Forelimb muscle (tissue), 1 donor: ENCODE measurements at places on chromosomes 7 and 10. TPM values are rescaled to one million over a fixed set of nuclear protein-coding genes. Genes with fewer than 3 reads are reported as not detected.

DNA sequence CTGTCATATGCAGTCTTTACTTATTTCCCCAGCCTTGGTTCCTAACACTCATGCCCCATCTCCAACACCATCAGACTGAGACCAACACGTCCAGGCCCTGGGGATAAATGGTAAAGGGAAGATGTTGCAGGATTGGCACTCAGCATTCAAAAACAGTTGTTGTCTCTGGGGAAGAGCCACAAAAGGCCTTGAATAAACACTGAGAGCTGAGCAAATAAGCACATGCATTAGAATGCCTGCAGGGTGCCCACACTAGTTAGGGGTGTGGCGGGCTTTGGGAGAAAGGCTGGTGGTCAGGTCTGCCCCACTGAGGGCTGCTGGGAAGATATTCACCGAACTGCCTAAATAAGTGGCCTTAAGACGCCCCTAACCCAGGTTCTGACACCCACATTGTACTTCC lies 391.0 kb downstream of the GFRA1 start:
- no peak for DNase-seq

GRCh38 chr10:76840802-76841201 lies 796.8 kb downstream of the KCNMA1 start:
- no peak for DNase-seq

GRCh38 chr7:3243256-3243655 lies 57.8 kb upstream of the SDK1 start:
- no peak for DNase-seq

DNA sequence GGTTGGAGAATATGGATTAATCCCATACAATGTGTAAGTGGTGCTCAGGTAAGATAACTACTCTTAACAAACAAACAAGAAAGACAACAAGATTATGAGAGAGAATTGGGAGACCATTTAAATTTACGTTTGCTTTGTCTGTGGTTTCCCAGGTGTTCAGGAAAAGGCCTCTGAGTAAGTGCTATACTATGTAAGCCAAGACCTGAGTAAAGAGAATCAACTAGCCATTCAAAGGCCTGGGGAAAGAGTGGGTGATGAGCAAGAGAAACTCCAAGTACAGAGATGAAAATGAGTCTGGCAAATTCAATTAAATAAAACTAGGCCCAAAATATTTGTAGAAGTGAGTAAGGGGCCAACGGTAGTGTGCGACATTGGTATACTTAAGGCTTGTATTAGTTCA lies 9.9 kb downstream of the CSTF2T start:
- no peak for DNase-seq

DNA sequence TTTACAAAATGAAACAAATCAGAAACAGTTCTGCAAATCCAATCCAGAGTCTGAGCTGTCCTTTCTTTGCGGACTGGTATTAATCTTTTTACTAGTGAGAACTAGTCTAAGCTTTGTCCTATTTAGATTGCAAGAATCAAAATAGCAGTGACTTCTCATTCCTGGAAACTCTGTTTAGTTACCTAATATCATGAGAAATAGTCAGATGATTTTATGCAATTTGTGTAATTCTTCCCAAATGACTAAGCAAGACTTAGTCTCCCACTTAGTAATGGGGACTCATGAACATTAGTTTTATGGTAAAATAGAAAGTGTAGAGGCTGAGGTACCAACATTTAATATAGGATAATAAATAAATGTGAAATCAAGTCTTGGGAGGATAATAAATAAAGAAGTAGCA lies 341.3 kb downstream of the DNAJB9 start:
- DNase-seq, result no peak

- no peak for DNase-seq
Measured at GRCh38 chr7:87784424-87784823, 91.7 kb downstream of the SLC25A40 start.

DNA sequence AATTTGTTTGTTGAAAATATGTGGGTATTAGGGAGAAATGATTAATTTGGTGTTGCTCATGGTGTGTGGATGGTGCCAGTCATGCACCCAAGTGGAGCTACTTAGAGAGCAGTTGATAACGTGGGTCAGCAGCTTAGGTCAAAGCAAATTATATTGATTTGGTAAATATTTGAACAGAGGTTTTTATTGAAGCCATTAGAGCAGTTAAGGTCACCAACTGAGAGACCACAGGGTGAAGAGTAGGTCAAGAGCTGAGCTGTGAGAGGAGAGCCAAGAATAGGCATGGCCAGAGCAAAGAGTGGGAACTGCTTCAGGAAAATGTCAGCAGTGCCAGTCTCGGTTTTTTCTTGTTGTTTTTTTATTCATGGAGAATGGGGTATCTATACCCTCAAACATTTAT lies 97.9 kb downstream of the TMEM168 start:
- DNase-seq, result no peak

- DNase-seq, result no peak
Measured at GRCh38 chr7:65475040-65475726, 101.5 kb downstream of the ZNF92 start.

DNA sequence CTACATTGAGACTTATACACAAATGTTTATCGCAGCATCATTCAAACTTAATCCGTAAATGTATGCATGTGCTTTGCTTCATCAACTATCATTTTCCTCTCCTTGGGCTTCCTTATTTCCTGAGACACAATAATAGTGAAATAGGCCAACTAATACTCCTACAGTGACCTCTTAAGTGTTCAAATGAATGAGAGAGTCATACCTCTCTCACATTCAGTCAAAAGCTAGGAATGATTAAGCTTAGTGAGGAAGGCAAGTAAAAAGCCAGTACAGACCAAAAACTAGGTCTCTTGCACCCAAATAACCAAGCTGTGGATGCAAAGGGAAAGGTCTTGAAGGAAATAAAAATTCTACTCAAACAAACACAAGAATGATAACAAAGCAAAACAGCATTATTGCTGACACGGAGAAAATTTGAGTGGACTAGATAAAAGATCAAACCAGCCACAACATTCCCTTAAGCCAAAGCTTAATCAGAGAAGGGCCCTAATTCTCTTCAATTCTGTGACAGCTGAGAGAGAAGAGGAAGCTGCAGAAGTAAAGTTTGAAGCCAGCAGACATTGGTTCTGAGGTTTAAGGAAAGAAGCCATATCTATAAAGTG lies 72.3 kb downstream of the GLCCI1 start:
- no peak for DNase-seq

GRCh38 chr10:109928475-109928891 lies 5.2 kb upstream of the XPNPEP1 start:
- DNase-seq, result no peak

- no peak for DNase-seq
Measured at GRCh38 chr7:100430493-100431285, 1.1 kb downstream of the MEPCE start.

GRCh38 chr7:70698219-70698832 lies 433.6 kb upstream of the GALNT17 start:
- DNase-seq, result peak; percentile 59

DNA sequence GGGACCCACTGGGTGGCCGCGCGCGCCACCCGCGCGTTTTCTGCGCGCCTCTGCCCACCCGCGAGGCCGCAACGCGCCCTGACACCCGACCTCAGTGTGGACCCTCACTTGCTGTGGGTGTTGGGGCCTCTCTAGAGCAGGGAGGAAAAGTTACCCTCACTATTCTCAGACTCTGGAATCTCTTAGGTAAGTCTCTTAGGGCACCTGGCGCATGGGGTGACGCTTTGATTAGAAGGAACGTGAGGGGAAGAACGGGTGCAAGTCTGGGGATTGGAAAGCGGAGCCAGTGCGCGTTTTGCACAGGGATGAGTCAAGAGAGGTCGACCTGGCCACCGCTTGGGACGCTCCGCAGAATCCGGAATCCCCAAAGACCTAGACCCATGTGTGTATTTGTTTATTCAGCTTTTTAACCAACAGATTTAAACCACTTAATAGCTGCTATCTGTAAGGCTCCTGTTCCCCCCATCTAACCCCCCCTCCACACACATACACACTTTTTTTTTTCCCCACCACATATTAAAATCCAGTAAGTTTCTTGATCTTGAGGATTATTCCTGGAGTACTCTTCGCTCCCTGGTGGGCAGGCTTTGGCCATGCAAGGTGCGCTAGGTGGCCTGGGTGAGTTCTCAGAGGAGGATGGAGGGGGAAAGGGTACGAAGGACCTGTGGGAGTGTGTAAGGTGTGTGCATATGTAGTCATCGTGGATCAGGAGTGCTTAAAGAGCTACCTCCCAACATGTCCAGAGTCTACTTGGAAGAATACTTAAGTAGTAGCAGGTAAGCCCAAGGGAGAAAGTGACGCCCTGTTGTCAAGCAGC lies 169.1 kb upstream of the PPP1R3A start:
- DNase-seq, result no peak

DNA sequence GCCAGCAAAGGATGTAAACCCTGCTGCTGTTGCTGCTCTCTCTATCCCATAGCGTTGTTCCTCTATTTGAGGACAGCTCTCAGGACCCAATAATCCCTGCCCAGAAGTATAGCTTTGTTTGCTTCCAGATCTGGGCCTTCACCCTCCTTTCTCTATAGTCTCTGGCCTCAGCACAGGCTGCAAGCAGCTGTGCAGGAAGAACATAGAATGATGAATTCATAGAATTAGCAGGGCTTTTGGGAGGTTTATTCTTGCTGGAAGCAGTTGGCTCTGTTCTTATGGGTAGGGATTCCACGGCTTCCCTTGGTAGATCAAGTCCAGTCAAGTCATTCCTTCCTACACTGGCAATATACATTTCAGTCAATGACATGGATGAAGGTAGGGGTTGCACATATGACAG lies 354.7 kb downstream of the HPSE2 start:
- DNase-seq, result no peak

GRCh38 chr10:132389433-132390169 lies 7.4 kb upstream of the PWWP2B start:
- DNase-seq, result no peak

DNA sequence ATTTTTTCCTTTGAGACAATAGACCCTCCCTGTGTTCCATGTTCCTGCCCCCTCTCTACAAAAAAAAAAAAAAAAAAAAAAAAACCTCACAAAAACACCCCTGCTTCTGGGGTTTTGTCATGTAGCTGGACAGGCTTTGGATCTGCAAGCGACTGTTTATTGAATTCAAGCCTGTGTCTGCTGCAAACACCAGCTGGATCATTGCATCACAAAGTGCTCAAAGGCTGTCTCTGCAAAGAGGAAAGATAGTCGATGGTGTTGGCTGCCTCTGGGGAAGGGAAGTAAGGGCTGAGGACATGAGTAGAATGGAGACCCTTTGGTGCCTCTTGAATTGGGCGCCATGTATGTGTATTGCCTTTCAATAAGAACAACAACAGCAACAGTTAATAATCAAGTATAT lies 471.2 kb downstream of the PLXNA4 start:
- no peak for DNase-seq

GRCh38 chr10:89615112-89615511 lies 29.9 kb downstream of the PANK1 start:
- DNase-seq, result no peak

DNA sequence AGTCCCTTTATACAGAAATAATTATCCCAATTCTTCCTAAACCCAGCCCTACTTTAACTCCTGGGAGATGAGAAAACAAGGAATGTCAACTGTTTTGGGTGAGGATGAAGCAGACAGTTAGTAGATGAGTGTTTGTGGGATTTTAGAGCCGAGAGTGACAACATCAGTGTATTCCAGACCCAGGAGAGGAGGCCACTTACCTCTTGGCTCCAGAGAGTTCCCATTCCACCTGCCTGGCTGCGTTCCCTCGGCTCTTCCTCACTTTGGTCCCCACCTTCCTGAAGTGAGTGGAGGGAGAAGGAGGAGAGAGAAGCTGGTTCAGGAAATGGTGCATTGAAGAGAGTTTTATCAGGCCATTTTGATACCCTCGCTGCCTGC lies 579 bp downstream of the KEL start:
- DNase-seq, result no peak

GRCh38 chr7:93938293-93938692 lies 16.8 kb downstream of the GNG11 start:
- DNase-seq, result no peak

DNA sequence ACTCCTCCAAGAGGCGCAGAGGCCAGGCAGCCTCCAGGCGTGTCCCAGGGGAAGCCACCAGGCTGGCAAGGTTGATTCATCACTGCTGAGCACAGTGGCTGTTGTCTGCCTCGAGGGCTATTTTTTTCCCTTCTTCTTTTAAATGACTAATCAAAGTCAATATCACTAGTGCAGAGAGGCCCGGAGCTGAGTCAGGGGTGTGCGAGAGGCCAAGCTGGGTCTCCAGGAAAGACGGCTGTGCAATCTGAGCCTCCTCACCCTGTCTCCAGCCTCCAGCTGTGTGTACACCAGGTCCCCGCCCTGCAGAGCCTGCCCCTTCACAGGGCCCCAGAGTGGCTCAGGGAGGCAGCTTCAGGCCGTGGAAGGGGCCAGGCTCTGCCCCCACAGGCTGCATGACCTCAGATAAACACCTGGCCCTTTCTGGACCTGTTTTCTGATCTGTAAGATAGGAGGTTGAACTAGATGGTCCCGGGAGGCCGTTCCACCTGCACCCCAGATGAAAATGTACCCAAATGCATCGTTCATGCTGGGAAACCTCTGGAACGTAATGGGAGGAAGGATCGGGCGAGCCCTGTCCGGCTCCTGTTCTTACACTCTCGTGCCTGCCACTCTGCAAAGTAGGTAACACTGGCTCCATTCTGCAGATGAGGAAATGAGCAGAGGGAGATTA lies 3.7 kb downstream of the STX1A start:
- DNase-seq, result no peak

- DNase-seq, result no peak
Measured at GRCh38 chr7:67496589-67496988, 500.0 kb downstream of the TYW1 start.

GRCh38 chr10:4069491-4069890 lies 284.5 kb upstream of the KLF6 start:
- no peak for DNase-seq

DNA sequence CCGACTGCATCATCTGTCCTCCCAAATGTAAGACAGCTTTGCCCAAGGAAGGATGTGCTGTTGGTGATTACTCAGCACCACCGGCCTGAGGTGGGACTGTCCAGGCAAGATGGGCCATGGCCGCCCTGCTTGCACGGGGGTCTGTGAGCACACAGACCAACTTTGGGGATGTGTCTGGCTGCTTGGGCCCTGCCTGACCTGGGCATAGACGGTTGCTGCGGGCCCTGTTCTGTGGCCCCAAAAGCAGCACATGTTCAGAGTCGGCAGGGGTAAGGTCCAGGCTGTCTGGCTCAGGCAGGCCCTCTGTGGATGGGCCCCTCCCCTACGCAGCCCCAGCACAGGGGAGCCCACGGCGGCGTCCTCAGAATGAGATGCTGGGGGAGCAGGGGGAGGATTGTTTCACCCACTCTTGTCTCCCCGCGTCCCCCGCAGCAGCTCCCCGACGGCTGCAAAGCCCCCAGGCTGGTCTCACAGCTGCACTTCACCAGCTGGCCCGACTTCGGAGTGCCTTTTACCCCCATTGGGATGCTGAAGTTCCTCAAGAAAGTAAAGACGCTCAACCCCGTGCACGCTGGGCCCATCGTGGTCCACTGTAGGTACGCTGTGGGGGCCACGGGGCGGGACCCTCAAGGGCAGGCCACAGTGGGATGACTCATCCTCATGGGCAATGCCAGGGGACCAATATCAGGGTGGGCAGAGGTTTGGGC lies 58.4 kb downstream of the MKI67 start:
- no peak for DNase-seq

Gene ADAM12
- 15.0 TPM for polyA plus RNA-seq

Gene LAMB1
- 406 TPM for polyA plus RNA-seq

Gene GHRHR
- 0.54 TPM for polyA plus RNA-seq

Gene PRKCQ
- 16.3 TPM for polyA plus RNA-seq

Gene MLXIPL
- 0.10 TPM for polyA plus RNA-seq

Gene NME8
- not detected for polyA plus RNA-seq

Gene FGFBP3
- polyA plus RNA-seq, result 2.1 TPM

Gene KLF6
- polyA plus RNA-seq, result 78.7 TPM

Gene KCNH2
- 24.5 TPM for polyA plus RNA-seq

Gene OR6B1
- polyA plus RNA-seq, result not detected

Gene MOGAT3
- polyA plus RNA-seq, result not detected

Gene FHIP2A
- polyA plus RNA-seq, result 18.8 TPM

Gene SLC18A3
- polyA plus RNA-seq, result not detected

Gene AKR1C4
- not detected for polyA plus RNA-seq

Gene ADAM8
- polyA plus RNA-seq, result 2.4 TPM

Gene STEAP4
- polyA plus RNA-seq, result 3.5 TPM
